Activated B cell treated with CpG ODN at 0.5 μM for 24 hours (primary cell): ENCODE measurements at places on chromosomes 13 and 19.

- H3K4me3 ChIP-seq: no peak overlapping the region
- DNase-seq: peak; percentile 14
- H3K36me3 ChIP-seq: no peaks in the 10 kb centered on the region
- H3K27ac ChIP-seq: no peak overlapping the region
These were observed 4.3 kb downstream of the GRK1 start for GRCh38 chr13:113671066-113672001.

DNA sequence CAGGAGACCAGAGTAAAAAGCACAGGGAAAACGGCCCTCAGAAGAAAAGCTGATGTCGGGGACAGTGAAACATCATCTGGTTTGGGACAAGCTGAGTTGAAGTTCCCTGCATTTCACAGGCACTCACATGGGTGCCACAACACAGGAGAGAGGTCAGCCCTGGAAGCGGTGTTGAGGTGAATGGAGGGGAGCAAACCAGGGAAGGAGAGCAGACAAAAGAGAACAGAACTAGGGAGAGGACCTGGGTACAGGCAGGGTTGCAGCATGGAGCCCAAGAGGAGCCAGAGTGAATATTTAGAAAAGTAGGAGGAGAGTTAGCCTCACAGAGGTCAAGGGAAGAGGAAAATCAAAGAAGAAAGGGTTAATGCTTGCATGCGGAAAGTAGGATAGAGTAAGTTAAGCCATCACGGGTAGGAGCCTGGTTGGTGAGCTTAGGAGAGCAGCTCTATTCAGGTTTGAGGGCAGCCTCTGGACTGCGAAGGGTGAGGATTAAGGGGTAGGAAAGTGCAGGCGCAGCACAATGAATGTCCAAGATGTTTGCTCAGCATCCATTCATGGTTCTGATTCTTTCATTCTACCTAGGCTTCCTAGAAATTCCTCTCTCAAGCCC is 15.5 kb downstream of the FAM216B start:
- H3K36me3 ChIP-seq: no peaks in the 10 kb centered on the region
- H3K27me3 ChIP-seq: peaks cover 12% of the 10 kb centered on the region
- no peak overlapping the region for H3K4me3 ChIP-seq
- DNase-seq: no peak
- H3K4me1 ChIP-seq: no peaks in the 10 kb centered on the region
- no peak overlapping the region for H3K27ac ChIP-seq

GRCh38 chr13:38759390-38759789 is 72.5 kb downstream of the FREM2 start:
- no peak for DNase-seq
- H3K36me3 ChIP-seq: no peaks in the 10 kb centered on the region
- H3K4me3 ChIP-seq: no peak overlapping the region

DNA sequence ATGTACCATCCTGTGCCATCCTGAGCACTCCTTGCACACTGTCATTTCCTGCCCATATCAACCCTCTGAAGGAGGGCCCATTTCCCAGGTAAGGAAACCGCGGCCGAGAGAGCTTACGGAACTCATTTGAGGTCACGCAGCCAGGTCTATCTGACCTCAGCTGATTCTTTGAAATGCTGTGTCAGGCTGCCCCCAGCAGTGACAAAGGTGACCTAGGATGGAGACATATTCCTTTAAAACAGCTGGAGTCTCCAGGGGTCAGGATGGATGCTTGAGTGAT is 42.2 kb upstream of the VSTM2B start:
- DNase-seq: no peak
- H3K27ac ChIP-seq: no peak overlapping the region
- H3K27me3 ChIP-seq: no peaks in the 10 kb centered on the region
- no peaks in the 10 kb centered on the region for H3K4me1 ChIP-seq
- no peaks in the 10 kb centered on the region for H3K36me3 ChIP-seq

DNA sequence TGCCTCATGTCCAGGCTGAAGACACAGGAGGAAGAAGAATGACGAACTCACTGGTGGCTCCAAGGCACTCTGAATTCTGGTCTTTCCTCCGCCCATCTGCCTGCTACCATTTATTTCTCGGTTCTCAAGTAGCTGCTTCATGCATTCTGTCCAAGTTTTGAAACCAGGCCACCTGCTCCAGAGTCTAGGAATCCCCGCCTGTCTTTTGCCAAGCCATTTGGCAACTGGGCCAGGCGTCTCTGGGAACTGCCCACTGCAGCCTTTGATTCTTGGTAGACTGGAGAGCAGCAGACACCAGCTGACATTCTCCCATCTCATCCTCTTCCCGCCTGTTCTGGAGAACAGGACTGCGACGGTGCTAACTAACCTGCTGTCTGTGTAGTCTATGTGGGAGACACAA is 10.8 kb downstream of the SLC35E1 start:
- H3K4me3 ChIP-seq: no peak overlapping the region
- no peak for DNase-seq
- H3K36me3 ChIP-seq: peaks cover 61% of the 10 kb centered on the region
- H3K4me1 ChIP-seq: peaks cover 5% of the 10 kb centered on the region
- no peaks in the 10 kb centered on the region for H3K27me3 ChIP-seq

- H3K36me3 ChIP-seq: no peaks in the 10 kb centered on the region
- no peaks in the 10 kb centered on the region for H3K27me3 ChIP-seq
- H3K27ac ChIP-seq: no peak overlapping the region
- H3K4me3 ChIP-seq: no peak overlapping the region
These were observed 1221.1 kb downstream of the SLITRK1 start for GRCh38 chr13:82661126-82661525.

- peak overlapping the region; percentile 90 for H3K4me3 ChIP-seq
- DNase-seq: no peak
- peak overlapping the region; percentile 91 for H3K27ac ChIP-seq
- no peaks in the 10 kb centered on the region for H3K27me3 ChIP-seq
- peaks cover 18% of the 10 kb centered on the region for H3K4me1 ChIP-seq
These were observed 412 bp downstream of the ZNF528 start for GRCh38 chr19:52398081-52398441.

DNA sequence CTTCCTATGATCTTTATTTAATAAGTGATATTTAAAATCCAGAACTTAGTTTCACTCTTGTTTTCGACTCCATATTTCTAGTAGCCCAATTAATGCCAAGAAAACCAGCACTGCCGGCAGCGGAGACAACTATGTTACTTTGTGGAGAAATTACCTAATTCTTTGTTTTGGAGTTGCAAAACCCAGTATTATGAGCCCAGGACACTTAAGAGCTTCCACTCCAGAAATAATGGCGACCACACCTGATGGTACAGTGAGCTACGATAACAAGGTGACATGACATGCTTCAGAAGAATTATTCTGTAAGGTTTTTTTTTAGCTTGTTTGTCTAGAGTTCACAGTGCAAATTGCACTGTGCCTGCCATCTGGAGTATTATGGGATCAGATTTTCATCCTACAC is 136.4 kb downstream of the ZAR1L start:
- H3K27ac ChIP-seq: no peak overlapping the region
- no peaks in the 10 kb centered on the region for H3K4me1 ChIP-seq
- H3K4me3 ChIP-seq: no peak overlapping the region

DNA sequence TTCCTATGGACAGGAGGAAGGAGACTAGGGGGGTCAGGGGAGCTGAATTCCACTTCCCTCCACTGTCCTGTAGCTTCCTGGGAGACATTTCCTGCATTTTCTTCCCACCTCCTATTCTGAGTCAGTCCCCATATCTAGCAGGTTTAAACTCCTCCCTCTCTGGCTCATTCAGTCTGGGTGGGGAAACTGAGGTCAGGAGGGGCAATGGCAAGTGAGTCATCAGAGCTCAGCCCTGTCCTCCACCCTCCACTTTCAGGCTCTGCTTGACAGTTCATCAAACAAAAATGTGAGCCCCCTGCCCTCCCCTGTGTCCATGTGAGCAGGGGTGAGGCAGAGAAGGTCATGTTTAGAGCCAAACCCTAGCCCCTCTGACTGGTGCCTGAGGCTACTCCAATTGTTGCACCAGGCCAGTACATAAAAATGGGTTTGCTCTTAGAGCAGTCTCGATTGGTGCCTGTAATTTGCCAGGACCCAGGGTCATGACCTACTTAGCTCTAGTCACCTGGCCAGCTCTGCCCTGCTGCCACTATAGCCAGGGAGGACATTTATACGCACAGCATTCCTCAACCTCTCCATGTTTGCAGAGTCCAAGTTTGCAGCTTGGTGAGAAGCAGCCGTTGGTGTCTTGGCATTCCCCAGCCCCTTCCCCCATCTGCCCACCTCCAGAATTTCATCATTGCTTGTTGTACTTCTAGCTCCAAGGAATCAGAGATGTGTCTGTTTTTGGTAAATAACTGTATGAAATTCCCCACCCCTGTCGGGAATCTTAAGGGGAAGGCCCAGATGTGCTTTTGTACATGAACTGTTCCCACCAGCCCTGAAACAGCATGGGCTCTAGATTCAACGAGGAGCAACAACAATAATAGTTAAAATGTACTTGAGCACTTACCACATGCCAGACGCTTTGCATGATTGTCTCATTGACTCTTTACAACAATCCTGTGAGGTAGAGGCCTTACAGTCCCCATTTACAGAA is 20.7 kb downstream of the SAMD4B start:
- H3K4me3 ChIP-seq: no peak overlapping the region
- H3K27me3 ChIP-seq: no peaks in the 10 kb centered on the region
- peaks cover 35% of the 10 kb centered on the region for H3K4me1 ChIP-seq
- no peak for DNase-seq
- peak overlapping the region; percentile 88 for H3K27ac ChIP-seq
- peaks cover 58% of the 10 kb centered on the region for H3K36me3 ChIP-seq
